ENCODE measurements at places on chromosomes 12 and 14. TPM values are rescaled to one million over a fixed set of nuclear protein-coding genes. Genes with fewer than 3 reads are reported as not detected.

DNA sequence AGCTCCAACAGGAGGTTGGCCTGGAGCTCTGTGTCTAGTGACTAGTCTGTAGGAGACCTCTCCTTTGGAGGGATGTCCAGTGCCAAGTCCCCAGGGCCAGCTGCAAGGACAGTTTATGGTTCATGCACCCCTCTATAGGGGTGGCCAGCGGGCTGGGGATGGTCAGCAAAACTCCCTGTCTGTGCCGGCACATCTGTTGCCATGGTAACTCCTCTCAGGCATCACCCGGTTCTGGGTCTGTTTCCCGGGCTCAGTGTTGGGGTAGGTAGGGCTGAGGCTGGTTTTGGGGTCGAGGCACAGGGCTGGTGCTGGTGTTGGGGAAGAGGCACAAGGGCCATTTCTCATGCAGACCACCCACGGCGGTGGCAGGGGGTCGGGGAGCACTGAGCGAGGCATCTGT, 196.8 kb downstream of the RBM19 start:
- no peak for DNase-seq

The KRT82 gene
- total RNA-seq: not detected

The ATG2B gene
- total RNA-seq: 39.6 TPM

DNA sequence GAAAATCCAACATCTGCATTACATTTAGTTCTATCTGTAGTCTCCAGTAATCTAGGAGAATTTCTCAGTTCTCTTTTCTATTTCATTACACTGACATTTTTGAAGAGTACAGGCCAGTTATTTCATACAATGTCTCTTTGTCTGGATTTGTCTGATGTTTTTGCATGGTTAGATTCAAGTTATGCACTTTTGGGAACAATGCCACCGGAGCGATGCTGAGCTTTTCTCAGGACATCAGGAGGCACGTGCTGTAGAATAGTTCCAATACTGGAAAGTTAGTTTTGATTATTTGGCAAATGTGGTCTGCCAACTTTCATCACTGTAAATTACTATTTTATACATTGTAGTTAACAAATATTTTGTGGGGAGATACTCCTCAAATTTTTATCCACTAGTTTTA, 43.1 kb downstream of the ALDH1L2 start:
- DNase-seq: no peak

The DAO gene
- not detected for total RNA-seq

- no peak for DNase-seq
These were observed 388.8 kb downstream of the PDZRN4 start for GRCh38 chr12:41576925-41577324.

DNA sequence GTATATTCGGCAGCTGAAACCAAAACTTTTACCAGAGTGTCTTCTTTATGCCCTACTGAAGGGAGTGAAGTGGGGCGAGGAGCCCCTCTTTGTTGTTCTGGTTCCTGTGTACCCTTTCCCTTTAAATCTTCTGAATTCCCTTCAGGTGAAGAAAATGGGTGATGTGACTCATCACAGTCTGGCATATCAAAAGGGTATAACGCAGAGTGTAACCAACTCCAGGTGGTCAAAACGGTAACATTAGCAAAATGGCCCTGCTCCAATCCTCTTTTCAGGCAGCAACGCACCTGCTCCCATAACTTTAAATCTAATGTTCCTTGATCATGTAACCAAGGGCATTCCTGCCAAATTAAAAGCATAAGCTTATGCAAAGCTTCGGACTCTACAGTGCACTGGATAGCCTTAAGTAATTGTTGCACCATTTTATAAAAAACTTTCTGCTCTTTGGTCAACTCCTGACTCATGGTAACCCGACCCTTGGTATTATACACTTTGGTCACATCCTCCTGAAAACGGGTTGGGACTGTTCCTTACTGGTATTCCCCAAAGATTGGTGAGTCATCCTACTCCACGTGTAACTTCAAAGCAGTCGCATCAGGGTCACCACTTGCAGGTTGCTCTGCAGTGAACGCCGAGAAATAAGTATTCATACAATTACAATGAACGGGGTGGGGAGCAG, 83.1 kb downstream of the KCNMB4 start:
- DNase-seq: no peak

The SLC38A4 gene
- total RNA-seq: not detected

The SCNN1A gene
- total RNA-seq: 0.20 TPM

The C12orf54 gene
- not detected for total RNA-seq

Measured in B cell (primary cell).